Suprapubic skin (tissue), 4 donors: ENCODE measurements at places on chromosomes 16 and 17. TPM values are rescaled to one million over a fixed set of nuclear protein-coding genes. Genes with fewer than 3 reads are reported as not detected.

DNA sequence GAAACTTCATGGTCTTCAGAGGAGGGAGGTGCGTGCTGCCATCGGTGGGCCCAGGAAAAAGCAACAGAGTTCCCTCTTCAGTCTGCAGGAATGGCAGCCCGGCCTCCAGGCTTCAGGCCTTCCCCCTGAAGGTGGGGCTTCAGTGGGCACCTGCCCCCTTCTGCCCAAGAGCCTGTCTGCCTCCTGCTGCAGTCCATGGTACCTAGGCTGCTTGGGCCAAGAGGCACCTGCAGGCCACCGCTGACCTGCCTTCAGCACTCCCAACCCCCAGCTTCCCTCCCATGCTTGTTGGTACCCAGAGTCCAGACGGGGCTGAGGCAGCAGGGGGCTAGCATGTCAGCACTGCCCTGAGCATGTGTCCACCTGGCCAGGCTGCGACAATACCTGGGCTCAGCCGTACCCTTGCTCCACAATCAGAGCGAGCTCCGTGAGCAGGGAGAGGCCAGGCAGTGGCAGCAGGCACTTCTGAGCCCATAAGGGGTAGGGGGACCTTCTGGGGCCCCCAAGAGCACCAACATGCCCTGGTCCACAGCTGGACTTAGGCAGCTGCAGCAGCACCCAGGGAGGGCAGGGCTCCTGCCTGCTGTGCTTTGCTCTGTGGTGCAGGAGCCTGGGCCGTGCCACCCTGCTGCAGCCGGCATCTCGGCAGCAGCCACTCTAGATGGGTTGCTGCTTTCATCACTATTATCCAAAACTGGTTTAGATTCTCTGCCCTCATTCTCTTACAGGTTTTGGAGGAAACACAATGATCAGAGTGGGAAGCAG lies 77.2 kb upstream of the AKTIP start:
- no peak for DNase-seq

GRCh38 chr16:27706156-27706865 lies 156.4 kb downstream of the KATNIP start:
- peak; percentile 26 for DNase-seq

DNA sequence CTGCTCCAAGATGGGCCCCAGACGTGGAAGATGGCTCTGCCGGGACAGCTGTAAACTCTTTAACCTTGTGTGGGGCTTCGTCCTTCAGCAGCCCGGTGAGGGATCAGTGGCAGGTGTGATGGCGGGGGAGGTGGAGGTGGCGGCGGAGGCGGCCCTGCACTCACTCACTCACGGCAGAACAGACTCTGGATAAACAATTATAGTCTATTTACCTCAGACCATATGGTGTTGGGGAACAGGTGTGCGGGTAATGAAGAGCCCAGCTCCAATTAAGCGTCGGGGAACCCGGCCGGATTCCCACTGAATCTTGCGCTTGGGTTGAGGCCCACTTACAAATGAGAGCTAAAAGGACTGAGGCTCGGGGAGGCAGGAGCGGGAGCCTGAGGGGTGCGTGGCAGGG lies 104.3 kb upstream of the SDK2 start:
- DNase-seq, result no peak

DNA sequence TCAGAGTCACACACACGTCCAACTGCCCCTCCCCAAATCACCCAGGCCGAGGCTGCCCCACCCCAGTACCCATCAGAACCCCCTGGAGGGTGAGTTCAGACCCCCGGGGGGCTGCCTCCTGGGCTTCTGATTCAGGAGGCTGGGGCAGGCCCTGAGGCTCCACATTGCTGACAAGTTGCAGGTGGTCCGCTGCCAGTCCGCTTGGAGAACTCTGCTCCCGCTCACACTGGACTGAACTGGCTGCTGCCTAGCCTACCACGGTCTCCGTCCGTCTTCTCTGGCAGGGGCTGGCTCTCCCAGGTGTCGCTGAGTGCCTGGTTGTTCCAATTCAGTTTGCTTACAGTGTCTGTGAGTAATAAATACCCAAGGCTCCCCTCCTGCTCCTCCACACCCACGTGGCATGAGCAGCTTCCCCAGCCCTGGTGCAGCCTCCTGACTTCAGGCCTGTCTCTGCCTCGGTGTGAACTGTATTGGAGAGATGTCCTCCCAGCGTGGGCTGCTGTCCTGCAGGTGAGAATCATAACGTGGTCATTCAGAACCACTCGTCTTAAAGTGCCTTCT lies 163.4 kb downstream of the LAT start:
- no peak for DNase-seq

DNA sequence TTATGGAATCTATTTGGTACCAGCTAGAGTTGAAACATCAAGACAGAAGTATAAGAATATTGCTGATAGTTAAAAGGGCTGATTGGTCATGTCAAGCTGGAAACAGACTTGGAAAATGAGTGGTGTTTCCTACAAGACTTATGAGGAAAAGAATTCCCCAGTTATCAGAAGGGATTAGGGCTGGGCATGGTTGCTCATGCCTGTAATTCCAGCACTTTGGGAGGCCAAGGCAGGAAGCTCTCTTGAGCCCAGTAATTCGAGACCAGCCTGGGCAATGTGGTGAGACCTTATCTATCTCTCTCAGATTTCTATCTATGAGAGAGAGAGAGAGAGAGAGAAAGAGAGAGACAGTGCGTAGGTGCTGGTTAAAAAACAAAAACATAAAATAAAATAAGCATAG lies 139.5 kb upstream of the PMFBP1 start:
- DNase-seq, result no peak

DNA sequence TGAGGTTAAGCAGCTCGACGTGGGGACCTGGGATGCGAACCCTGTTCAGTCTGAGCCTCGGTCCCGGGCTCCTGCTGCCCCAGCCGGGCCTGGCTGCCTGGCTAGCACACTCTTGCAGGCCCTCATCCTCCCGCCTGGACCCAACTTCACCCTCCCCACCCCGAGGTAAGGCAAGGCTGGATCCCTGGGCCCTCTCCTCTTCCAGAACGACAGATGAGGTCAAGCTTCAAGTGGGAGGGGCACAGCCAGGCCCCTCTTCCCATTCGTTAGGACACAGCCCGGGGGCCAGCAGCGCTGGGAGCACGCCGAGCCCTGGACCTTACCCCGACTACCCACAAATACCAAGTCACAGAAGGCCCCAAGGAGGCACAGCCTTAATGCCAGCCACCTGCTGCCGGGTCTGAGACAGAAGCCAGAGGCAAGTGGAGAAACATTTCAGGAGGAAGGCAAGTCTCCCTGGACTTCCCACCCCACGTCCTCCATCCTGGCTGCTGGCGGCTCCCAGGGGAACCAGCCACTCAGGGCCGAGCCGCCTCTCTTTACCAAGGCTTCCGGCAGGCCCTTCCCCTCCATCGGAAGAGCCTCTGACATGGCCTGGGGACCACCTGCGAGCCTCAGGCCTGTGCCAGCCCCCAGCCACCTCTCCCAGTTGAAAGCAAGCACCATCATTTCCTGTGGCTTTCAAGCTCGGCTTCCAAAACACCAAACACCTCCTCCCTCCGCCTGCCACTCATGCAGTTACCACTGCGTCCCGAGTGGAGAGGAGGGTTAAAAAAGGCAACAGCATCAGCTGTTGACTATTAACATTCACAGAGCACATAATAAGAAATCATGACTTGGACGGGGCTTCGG lies 59.9 kb downstream of the RPH3AL start:
- DNase-seq, result peak; percentile 56

GRCh38 chr17:1830288-1830687 lies 483 bp downstream of the RPA1 start:
- no peak for DNase-seq

PIMREG gene
- total RNA-seq, result 1.0 TPM

PMFBP1 gene
- total RNA-seq, result 9.3 TPM

CRYBA1 gene
- total RNA-seq, result not detected

IGFALS gene
- total RNA-seq, result 0.42 TPM

SLX1B gene
- 41.9 TPM for total RNA-seq

DNAI2 gene
- not detected for total RNA-seq

TSPAN10 gene
- 9.2 TPM for total RNA-seq

SCPEP1 gene
- total RNA-seq, result 110 TPM

CBX2 gene
- 7.0 TPM for total RNA-seq

SDR42E1 gene
- 34.6 TPM for total RNA-seq

FAM20A gene
- 5.1 TPM for total RNA-seq

DPEP3 gene
- not detected for total RNA-seq
